ENCODE measurements at places on chromosomes 7 and 10. TPM values are rescaled to one million over a fixed set of nuclear protein-coding genes. Genes with fewer than 3 reads are reported as not detected.

The CLIP2 gene
- total RNA-seq, result 110 TPM

The CHST15 gene
- 148 TPM for total RNA-seq

GRCh38 chr10:31288962-31289361, 30.1 kb upstream of the ZEB1 start:
- DNase-seq, result no peak

GRCh38 chr7:22549667-22550513, 49.9 kb upstream of the STEAP1B start:
- DNase-seq, result peak; percentile 84

DNA sequence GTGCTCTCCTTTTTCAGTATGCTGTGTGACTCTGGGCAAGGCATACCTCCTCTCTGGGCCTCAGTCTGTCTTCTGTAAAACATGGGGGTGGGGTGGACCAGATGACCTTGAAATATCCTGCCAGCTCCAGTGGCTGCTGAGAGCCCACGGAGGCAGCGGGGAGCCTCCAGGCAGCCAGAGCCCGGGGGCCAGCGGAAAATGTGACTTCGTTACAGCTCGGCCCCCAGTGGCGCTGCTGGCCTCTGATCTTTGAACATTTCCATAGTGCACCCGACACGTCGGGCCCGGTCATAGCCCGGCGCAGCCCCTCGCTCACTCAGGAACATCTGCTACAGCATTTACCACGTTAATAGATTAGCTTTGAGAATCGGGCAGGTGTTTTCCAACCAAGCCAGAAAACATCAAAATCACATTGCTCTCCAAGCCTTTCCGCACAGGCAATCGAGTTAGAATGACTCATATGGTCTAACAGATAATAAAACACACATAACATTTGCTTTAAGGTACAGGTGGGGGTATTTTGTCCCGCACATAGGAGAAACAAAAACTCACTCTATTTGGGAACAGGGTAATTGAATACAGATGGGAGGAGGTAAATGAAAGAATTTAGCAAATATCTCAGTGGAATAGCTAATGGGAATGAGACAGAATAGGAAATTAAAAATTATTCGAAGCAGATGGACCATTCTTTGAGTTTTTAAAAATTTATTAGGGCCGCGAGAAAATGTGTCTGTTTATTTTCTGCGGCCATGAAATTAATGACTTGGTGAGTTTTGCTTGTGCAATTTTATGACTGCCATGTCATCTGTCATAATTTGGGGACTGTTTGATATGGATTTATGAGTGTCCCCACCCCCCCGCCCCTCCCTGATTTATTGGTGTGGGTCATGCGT, 26.3 kb upstream of the COMTD1 start:
- no peak for DNase-seq

DNA sequence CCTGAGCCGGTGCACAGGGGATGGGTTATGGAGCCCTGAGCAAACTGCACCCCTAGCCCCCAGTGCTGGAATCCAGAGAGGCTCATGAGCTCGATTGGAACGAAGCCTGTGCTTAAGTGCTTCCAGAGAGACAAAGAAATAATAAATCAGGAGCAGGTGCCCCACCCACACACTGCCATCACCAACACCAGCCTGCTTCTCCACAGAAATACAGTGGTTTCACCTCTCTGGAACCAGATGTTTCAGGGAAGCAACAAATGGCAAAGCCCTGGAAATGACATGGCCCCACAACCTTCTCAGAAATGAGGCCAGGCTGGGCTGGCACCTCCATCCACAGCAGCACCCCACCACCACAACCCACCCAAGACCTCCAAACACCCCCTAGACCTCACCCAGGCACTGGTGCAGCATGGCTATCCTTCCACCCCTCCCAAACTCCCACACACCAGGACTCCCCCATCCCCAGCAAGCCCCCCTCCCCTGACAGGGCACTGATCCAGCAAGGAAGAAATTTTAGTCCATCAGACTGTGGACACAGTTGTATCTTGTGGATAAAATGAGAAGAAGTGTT, 4.1 kb upstream of the SLC18A3 start:
- DNase-seq, result no peak

DNA sequence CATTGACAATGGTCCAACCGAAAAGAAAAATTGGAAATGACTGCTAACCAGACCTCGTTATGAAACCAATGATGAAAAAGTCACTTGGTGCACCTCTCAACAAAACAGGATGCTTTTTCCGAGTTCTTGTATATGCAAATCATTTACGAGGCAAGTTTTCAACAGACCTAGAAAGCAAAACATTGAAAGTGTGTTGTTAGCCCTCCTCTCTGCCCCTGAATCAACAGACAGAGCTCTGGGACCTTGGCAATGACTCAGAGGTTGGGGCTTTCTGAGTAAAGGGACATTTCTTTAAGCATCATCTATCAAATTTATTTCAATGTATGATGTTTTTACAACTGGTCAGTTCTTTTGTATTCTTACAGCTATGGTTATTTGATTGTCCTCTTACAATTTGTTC, 16.3 kb upstream of the DKK1 start:
- DNase-seq, result no peak

DNA sequence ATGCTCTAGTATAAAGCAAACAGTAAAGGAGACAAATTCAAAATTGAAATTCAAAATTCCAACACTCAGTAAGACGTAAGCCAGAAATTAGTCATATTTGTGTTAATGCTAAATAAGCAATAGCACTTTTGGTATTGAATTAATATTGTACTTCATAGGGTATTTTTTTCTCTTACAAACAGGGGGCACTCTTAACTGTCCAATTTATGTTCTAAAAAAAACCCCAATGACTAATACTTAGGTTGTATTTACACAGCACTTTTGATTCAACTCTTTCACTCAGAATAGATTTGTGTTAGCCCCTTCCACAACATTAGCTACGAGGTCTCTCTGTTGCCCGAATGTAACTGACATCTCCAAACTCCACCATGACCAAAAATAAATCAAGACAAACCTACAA, 284.9 kb upstream of the COBL start:
- DNase-seq, result no peak

- DNase-seq, result no peak
These were observed 69.5 kb downstream of the MYL10 start for GRCh38 chr7:101559586-101559985.

GRCh38 chr7:113460067-113460466, 341.7 kb upstream of the SMIM30 start:
- DNase-seq, result no peak

DNA sequence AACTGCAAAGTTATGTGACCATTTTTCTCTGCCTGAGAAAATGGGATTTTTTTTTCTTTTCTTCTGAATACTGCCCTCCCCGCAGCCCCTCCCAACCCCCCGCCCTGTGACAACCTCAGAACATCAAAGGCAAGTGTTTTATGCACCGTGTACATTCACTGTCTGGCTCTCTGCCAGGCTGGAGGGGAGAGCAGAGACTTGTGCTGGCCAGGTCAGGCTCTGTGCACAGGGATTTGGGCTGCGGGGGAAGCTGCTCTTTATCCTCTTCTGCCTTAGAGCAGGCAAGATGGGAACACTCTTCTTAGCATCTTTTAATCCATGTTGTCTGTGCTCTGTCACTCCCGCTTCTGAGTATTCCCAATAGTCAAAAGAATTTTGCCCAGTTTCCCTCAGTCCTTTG, 195.1 kb downstream of the CCSER2 start:
- DNase-seq, result no peak

Measured in endothelial cell (in vitro differentiated cells).